ENCODE measurements at places on chromosomes 7 and 10. TPM values are rescaled to one million over a fixed set of nuclear protein-coding genes. Genes with fewer than 3 reads are reported as not detected.

DNA sequence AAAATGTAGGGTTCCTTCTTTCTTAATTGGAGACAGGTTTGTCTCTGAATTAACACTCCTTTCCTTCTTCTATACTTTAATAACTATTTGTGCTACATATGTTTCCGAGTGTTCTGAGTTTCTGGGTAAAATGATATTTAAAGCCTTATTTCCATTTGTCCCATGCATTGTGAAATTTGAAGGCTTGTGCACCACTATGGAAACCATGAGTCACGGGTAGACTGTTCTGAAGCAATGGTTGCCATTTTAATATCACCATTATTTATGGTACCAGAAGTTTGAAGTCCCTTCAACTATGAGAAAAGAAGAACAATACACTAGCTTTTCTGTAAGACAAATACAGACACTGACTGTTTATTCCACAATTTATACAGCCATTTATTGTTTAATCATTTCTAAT lies 44.7 kb upstream of the ZEB1 start:
- no peaks in the 10 kb centered on the region for H3K4me1 ChIP-seq
- DNase-seq: no peak
- no peak overlapping the region for H3K4me3 ChIP-seq
- no peak overlapping the region for H3K27ac ChIP-seq

DNA sequence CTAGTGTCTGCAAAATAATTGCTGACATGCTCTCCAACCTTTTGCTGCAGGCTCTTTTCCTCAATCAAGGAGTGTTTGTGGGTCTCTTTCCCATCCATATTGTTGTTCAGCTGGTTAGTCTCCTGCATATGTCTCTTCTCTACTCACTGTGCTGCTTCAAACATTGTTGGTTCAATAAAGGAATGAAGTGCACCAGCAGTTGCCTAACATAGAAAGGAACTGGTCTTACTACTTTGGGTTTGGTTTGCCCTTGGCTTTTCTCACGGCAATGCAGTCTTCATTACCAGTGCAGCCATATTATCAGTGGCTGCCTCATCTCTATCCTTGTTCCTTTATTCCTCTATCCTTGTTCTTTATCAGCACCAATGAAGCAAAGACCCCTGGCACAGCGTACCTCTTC lies 169.7 kb upstream of the TPK1 start:
- H3K4me3 ChIP-seq: no peak overlapping the region
- no peaks in the 10 kb centered on the region for H3K4me1 ChIP-seq
- no peaks in the 10 kb centered on the region for H3K36me3 ChIP-seq
- H3K27me3 ChIP-seq: no peaks in the 10 kb centered on the region
- no peak for DNase-seq

AMPH gene
- 5.9 TPM for total RNA-seq

ZCCHC24 gene
- 25.3 TPM for total RNA-seq

MACROH2A2 gene
- 7.0 TPM for total RNA-seq

DNA sequence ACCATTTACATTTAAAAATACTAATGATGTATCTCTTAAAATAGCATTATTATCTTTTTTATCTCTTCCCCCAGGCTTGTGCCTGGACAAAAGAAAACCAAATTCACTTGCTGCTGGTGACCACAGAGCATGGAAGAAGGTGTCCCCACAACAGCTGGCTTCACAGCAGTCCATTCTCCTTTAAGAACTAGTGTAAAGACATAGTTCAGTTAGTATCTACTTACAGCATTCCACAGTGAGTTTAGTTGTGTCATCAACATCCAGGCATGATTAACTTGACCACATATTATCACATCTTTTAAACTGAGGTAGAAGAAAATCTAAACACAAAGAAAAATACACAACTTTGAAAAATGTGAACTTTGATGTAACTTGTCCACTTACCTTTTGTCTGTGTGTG lies 55.0 kb downstream of the LRRC17 start:
- no peak for DNase-seq
- no peaks in the 10 kb centered on the region for H3K4me1 ChIP-seq
- no peak overlapping the region for H3K4me3 ChIP-seq
- H3K36me3 ChIP-seq: no peaks in the 10 kb centered on the region
- H3K27ac ChIP-seq: no peak overlapping the region

TRAPPC14 gene
- total RNA-seq: 50.2 TPM

DNA sequence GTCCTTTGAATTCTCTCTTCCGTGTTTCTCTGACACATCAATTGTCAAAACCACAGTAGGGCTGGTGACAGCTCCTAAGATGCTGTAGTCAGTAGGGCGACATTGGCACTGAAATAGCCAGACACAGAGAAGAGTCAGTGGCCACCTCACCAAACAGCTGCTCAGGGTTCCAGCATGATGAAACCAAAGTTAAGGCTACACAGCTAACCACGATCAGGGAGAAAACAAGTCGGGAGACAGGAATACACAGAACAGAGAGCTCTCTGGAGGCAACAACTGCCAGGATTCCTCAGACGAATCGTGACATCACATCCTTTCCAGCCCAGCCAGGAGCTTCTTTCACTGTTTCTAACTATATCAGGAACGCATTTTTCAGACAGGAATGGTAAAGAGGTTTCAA lies 922.2 kb downstream of the SORCS1 start:
- no peaks in the 10 kb centered on the region for H3K36me3 ChIP-seq
- no peak for DNase-seq
- H3K4me1 ChIP-seq: no peaks in the 10 kb centered on the region
- H3K27me3 ChIP-seq: no peaks in the 10 kb centered on the region
- H3K27ac ChIP-seq: no peak overlapping the region

PNLIPRP1 gene
- not detected for total RNA-seq

DNA sequence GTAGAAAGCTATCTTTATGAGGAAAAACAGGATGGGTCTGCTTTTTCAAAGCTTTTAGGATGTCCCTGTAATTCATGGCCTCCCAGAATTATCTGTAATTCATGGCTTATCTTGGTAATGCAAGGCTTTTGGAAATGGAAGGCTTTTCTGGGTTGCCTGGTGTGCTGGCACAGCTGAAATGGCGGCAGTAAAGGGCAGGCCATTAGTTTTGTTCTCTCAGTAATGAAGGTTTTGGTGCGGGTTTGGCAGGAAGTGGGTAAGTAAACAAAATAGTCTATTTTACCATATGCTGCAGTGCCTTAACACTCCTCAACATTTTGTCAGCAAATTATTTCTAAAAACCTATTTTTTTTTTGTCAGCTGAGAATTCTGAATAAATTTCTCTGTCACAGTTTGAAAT lies 69.3 kb downstream of the LRGUK start:
- H3K27me3 ChIP-seq: no peaks in the 10 kb centered on the region
- no peak for DNase-seq
- no peaks in the 10 kb centered on the region for H3K36me3 ChIP-seq
- no peaks in the 10 kb centered on the region for H3K4me1 ChIP-seq
- no peak overlapping the region for H3K4me3 ChIP-seq
- H3K27ac ChIP-seq: no peak overlapping the region

- DNase-seq: no peak
- no peaks in the 10 kb centered on the region for H3K27me3 ChIP-seq
- peaks cover 9% of the 10 kb centered on the region for H3K4me1 ChIP-seq
- no peak overlapping the region for H3K27ac ChIP-seq
- no peak overlapping the region for H3K4me3 ChIP-seq
Observed at GRCh38 chr10:79044036-79044632, 24.6 kb upstream of the ZMIZ1 start.

- H3K4me1 ChIP-seq: no peaks in the 10 kb centered on the region
- no peaks in the 10 kb centered on the region for H3K36me3 ChIP-seq
- H3K4me3 ChIP-seq: no peak overlapping the region
- no peaks in the 10 kb centered on the region for H3K27me3 ChIP-seq
- DNase-seq: no peak
Observed at GRCh38 chr10:17062955-17063484, 66.6 kb downstream of the CUBN start.

GRCh38 chr7:55502124-55502857 lies 70.0 kb downstream of the VOPP1 start:
- H3K4me3 ChIP-seq: no peak overlapping the region
- H3K36me3 ChIP-seq: no peaks in the 10 kb centered on the region
- H3K27ac ChIP-seq: no peak overlapping the region
- H3K4me1 ChIP-seq: no peaks in the 10 kb centered on the region
- H3K27me3 ChIP-seq: no peaks in the 10 kb centered on the region
- DNase-seq: no peak

DNA sequence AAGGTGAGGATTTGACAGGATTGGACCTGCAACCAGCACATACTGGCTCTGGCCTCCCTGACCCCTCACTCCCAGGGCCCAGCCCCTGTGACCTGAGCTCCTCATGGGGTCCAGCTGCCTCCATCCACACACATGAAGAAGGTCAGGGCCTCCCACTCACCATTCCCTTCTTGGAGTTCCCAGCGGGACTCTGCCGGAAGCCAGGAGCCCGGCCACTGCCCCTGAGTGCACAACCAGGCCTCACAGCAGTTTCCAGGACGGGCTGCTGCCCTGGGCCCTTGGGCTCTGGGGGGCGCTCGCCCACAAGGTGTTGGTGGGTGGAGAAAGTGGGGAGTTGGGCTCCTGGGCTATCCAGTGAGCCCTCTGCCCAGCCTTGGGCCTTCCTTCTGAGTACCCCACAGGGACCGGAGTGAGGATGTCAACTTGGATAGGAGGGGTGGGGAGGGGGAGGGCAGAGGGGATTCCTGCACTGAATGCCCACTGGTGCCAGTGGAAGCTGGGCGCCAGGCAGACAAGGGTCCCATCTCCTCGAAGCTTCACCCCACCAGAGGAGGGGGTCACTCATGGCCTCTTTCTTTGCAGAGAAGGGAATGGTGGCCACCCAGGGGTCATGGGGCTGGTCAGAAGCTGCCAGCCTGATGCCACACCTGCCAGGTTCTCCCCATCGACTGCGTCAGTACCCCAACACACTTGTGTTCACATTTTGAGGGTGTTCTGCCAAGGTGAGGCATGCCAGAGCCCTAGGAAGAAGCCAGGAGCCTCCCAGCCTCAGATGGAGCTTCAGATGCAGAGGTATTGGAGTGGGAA lies 115.3 kb downstream of the PTPN20 start:
- H3K27ac ChIP-seq: no peak overlapping the region
- no peak overlapping the region for H3K4me3 ChIP-seq
- H3K27me3 ChIP-seq: no peaks in the 10 kb centered on the region
- peak; percentile 5 for DNase-seq

POLR2J2 gene
- 1.1 TPM for total RNA-seq

DNA sequence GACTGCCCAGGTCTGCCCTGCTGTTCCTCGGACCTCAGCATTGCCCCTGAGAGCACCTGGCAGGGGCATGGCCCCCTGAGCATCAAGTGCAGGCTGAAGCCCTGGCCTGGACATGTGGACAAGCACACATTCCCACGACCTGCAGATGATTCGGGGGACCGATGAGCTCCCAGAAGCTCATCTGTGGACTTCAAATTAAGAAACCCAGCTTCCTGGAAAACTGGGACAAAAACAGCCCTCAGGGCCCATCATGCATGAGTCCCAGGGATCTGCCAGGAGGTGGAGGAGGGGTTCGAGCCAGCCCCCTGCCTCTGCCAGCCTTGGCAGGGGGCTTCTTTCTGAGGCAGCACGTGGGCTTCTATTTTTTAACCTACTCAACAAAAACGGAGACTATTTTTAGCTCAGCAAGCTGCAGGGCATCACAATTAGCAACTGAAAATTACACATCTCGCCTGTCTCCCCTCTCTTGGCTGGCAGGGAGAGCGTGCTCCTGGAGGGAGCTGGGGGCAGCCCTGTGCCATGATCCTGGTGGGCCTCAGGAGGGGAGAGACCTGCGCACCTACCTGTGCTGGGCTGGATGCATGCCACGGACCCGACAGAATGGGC lies 51.8 kb downstream of the RASGEF1A start:
- H3K4me1 ChIP-seq: no peaks in the 10 kb centered on the region
- H3K36me3 ChIP-seq: no peaks in the 10 kb centered on the region
- no peak for DNase-seq

OR9A2 gene
- not detected for total RNA-seq

DNA sequence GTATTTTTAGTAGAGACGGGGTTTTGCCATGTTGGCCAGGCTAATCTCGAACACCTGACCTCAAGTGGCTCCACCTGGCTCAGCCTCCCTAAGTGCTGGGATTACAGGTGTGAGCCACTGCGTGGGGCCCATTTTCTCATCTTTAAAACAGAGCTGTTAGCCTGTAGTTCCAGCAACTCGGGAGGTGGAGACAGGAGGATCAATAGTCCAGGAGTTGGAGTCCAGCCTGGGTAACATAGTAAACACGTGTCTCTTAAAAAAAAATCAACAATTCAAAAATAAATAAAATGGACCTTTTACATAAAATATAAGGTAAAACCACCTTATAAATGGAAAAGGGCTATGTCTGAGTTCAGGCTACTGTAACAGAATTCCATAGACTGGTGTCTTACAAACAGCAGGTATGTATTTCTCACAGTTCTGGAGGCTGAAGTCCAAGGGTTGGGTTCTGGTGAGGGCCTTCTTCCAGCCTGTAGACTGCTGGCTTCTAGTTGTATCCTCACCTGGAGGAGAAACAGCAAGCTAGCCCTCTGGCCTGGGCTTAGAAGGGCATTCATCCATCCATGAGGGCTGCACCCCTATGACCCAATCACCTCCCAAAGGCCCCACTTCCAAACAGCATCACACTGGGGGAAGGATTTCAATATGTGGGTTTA lies 7.0 kb upstream of the PVRIG start:
- no peak for DNase-seq
- H3K4me1 ChIP-seq: peaks cover 4% of the 10 kb centered on the region
- H3K27me3 ChIP-seq: no peaks in the 10 kb centered on the region
- peak overlapping the region; percentile 54 for H3K27ac ChIP-seq
- H3K36me3 ChIP-seq: no peaks in the 10 kb centered on the region

- no peaks in the 10 kb centered on the region for H3K36me3 ChIP-seq
- H3K27me3 ChIP-seq: no peaks in the 10 kb centered on the region
- no peak overlapping the region for H3K4me3 ChIP-seq
Observed at GRCh38 chr10:29970012-29970396, 89.4 kb downstream of the JCAD start.

Data from transverse colon (tissue), 4 donors.